ENCODE measurements at places on chromosomes 2 and 18.

GRCh38 chr18:68724021-68724420 lies 9.1 kb upstream of the TMX3 start:
- DNase-seq, result no peak

DNA sequence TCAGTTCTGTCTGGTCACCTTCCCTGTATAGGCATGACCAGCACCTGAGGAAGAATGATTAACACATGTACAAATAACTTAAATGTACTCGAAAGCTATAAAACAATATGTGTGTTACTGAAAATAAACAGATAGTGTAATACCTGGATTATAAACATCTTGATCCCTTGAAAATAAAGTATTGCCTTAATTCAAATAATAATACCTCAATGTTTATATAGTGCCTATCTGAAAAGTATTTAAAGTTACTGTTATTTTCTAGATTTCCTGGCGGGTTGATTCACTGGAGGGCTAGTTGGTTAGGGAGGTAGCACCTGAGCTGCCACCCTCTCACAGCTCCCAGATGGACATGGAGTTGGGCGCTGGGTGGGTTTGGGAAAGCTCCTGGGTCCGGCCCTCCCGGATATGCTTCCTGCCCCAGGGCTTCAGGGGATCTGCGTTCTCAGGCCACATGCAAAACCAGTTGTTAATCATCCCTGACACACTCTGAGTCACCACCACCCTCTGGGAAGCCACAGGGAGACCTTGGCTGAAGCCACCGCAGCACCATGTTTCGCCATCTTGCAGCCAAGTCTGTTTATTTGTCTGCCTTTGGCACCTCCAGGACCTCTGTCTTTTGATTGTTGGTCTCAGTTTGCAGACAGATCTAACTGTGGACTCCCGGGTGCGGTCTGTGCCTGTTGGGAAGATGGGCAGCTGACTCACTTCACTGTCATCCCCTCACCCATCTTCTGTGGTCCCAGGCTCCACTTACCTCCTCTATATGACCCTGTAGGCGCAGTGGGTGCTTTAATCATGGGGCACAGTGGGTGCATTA lies 35.3 kb downstream of the RAB31 start:
- DNase-seq, result peak; percentile 30

GRCh38 chr18:35324926-35325655 lies 19.1 kb downstream of the ZNF24 start:
- DNase-seq, result no peak

DNA sequence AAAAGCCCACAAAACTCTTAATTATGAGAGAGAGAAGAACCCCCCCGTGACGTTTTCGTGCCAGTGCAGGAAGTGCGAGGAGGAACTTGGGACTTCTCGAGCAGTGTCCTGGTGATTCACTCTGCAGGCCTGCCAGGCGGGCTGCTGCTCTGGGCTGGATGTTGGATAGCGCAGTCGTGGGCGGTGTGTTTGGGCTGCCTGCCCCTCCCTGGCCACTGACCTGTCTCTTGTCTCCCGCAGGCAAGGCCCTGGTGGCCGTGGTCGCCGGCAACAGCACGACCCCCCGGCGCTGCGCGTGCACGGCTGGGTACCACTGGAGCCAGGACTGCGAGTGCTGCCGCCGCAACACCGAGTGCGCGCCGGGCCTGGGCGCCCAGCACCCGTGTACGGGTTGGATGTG lies 29.0 kb downstream of the TNFRSF11A start:
- no peak for DNase-seq

- DNase-seq, result no peak
Observed at GRCh38 chr2:113083296-113083695, 15.5 kb downstream of the IL1F10 start.

DNA sequence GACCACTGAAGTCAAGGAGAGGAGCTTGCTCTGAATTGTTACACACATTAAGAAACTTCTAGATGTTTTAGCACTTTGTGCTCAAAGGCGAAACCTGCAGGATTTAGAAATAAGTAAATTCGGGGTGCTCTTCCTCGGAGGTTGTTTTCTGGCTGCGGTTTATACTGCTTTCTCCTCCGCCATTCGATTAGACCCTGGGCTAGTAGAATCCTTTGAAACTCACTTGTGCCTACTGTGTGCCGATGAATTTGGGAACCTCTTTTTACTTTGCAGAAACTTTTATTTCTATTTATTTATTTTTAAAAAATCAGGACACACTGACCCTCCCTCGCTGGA lies 3.5 kb downstream of the MEIS1 start:
- DNase-seq, result no peak

- no peak for DNase-seq
Observed at GRCh38 chr2:136436936-136437335, 319.0 kb upstream of the CXCR4 start.

DNA sequence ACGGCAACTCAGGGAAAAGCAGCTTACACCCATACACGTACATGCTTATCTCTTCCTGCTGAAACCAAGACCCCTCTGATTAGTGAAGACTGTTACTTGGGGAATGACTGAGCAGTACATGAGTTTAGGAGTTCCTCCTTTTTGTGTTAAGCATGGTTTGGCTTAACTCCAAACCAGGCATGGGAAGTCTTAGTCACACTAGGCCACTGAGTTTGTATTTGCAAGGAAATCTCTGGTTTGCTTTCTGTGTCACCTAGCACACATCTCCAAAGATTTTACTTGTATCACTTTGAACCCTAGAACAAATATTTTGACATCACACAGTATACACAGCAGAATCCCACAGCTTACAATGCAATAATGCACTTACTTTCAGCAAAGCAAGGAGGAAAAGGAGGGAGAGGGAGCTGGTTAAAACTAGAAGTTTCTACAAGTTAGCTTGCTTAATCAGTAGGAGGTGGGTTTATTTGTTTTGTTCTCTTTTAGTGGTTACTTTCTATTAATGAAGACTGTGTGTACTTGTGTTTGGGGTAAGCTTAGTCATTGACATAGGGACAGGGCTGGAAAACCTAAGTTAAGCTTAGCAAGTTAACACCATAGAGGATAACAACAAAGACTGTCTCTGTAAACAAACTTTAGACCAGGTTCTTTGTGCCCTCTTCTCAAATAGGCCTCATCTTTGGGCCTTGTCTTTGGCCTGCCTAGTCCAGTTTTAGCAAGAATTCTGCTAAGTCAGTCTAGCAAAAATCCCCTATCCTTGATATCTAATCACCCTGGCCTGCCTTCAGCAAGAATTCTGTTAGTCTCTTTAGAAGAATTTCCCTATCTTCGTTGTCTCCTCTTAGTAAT lies 219.4 kb downstream of the MREG start:
- DNase-seq, result no peak

DNA sequence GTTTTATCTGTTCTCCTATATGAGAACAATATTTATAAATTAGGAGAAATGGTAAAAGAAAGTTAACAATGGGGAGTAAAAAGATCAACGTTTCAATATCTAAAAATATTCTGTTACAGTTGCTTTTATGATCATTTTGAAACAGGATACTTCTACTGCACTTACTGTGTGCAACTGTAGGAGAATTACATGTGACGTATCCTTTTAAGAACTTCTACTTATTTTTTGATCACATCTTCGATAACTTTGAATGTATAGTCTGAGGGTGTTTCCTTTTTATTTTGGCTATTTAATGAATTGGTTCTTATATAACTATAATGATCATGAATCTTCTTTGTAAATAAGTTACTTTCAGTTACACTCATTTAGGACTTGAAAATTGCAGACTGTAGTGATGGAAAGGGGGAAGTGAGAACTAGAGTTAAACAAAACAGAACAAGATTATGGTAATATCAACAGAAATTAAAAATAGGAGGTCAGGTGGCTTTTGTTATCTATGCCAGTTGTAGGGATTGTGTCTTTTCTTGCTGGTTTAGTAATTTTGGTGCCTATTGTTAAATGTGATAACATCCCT lies 109.9 kb downstream of the MSTN start:
- no peak for DNase-seq

- no peak for DNase-seq
Observed at GRCh38 chr2:231926761-231927565, 767 bp upstream of the NPPC start.

DNA sequence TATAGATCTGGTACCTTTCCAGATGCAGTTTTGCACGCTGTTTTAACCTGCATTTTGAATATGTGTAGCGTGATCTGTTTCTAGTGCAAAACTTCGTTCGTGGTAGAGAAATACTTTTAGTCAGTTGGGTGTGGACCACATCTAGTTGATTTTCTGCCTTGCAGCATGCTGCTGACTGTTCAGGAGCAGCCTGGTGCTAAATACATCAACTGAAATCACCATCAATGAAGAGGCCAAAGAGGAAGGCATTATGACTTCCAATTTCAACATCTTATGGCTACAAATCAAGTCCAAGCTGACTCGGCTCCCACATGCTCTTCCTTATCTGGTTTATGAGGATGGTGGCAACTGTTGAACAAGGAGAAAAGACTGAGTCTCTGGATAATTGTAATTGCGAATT lies 298.5 kb downstream of the ZNF521 start:
- DNase-seq, result no peak

DNA sequence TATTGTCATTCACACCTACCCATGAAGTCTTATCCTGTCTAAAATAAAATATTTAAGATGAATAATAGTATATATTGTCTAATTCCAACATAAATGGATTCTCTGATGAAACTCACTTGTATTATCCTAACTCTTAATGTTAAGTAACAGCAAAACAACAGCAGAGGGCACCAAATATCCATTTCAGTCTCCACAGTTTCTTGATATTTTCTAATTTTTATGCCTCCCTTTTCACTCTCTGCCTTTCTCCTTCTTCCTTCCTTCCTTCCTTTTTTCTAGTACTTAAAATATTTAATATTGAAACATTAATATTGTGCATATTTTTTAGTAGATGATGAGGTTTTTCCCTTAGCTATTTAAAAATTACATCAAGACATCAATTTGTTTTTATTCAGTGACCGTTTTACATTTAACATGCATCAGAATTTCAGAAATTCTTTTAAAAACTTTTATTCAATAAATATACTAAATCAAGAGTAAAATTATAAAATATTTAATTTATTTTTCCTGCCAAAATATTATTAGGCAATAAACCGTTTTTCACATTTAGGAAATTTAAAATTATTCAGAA lies 97.6 kb downstream of the WDR7 start:
- DNase-seq, result peak; percentile 9

DNA sequence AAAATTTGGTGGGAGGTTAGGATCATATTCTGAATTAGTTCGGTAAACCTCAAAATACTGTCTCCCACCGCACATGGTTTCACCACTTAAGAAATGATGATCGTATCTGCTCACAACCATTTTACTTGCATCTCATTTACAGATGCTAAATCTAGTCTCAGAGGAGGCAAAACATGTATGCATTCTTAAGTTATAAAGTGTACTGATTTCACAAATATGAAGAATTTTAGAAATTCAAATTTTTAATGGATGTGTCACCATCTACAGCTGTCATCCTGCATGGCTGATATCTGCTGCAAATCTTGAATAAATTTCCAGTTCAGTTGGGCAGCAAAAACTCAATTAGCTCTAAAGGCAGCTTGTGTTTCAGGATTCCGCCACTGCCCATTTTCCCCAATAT lies 243.3 kb upstream of the KCNJ3 start:
- DNase-seq, result no peak

- DNase-seq, result no peak
Observed at GRCh38 chr2:41784496-41784895, 263.3 kb upstream of the PKDCC start.

DNA sequence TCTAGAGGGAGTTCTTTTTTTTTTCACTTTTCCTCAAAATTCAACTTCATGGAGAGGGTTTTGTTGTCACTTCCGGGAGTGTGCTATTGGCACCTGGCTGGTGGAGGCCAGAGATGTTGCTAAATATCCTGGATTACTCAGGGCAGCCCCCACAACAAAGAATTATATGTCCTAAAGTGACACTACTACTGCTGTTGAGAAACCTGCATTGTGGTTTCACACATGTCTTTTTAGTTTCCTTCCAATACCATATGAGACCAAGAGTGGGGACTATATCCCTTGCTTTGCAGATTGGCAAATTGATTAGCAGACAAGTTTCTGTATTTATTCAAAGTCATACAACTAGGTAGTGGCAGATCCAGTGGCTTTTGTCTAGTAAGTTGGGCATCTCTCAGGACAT lies 826.8 kb downstream of the TRIB2 start:
- DNase-seq, result no peak

DNA sequence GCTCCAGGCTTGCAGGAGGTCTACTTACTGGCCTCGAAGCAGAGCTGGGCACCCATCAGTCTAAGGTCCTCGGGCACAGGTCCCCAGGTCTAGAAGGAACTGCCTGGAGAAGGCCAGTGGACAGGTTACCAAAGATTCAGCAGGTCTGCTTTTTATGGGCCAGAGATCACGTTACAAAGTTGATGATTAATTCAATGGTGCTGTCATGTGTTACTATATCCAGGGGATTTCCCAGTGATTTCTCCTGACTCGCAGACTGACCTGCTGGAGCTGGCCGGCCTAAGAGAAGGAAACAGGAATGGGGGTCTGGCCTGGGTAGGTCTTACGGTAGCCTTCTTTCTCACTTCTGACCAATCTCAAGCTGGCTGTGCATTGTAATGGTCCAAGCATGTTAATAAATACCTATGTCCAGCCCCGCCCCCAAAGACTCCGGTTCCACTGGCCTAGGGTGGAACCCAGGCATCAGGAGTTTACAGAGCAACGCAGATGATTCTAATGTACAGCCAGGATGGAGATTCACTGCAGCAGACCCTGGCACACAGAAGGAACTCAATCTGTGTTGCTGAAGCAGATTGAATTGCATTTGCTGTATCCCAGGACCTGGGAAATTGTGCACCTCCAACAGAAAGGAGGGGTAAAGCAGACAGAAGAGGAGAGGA lies at the start of gene NEURL3:
Gene NEURL3, minus strand, starts transcription at position 127 of the 659 bp plus-strand sequence. Its CDS starts 71 bp downstream, at position 56.
- DNase-seq, result no peak

DNA sequence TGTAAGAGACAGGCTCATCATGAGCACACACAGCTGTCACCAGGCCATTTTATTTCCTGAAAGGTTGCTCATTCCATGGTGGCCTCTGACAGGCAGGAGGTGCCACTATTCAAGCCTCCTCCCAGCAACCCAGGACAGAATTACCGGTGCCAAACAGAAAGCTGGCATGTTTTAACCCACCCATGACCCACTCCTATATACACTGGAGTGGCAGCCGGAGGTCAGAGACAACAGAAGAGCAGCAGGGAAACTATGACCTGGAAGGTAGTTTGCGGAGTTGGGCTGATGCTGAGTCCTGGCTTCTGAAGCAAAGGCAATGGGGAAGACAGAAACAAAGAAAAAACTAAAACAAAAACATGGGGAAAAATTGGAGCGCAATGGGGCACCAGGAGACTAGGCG lies 2.3 kb downstream of the RFTN2 start:
- DNase-seq, result no peak

DNA sequence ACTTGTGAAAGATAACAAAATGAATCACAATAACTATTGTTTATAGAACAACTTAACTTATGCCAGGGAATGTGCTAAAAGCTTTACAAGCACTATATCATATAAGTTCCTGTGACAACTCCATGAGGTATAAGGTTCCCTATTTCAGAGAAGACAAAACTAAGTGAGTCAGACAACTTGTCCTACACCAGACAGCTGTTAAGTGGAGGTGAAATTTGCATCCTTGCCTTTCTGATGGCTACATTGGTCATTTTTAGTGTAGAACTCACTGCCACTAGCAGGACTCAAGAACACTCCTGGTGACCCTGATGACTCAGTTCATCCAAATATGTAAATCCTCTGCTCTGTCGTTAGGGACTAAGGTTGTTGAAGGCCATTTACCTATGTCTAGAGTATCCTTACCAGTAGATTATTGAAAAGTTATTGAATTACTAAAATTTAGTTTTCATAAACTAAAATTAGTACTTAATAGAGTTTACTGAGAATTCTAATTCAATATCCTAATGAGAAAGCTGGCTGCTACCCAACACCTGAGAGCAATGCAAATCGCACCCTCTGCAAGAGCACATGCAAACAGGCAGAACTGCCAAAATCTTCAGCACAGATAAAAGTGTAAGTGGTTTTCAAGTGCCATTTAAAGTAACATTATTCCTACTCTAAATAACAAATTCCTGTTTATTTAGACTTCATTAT lies 636.2 kb downstream of the NRXN1 start:
- DNase-seq, result no peak

Data from HEK293T (cell line).